Breast epithelium (tissue), 4 donors: ENCODE measurements at places on chromosomes 12 and 14. TPM values are rescaled to one million over a fixed set of nuclear protein-coding genes. Genes with fewer than 3 reads are reported as not detected.

GRCh38 chr12:116346741-116347140 lies 69.2 kb upstream of the MED13L start:
- H3K36me3 ChIP-seq = no peaks in the 10 kb centered on the region
- no peaks in the 10 kb centered on the region for H3K27me3 ChIP-seq
- H3K4me3 ChIP-seq = no peak overlapping the region

DNA sequence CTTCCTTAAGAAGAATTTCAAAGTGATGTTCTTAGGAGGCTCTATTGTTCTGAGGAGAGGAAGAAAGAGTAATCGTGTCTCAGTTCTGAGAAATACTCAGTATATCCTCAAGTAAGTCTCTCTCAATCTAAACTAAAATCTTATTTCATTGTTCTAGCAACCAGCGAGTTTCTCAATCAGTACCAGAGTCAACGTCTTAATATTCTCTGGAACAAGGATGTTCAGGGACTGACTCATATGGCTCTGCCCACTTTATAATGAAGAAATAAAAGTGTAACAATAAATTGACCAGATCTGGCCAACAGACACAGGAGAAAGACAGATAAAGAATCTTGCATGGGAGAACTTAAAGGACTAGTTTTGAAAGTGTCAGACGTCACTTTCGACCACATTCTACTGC lies 469.8 kb upstream of the FLRT2 start:
- no peak for DNase-seq
- H3K36me3 ChIP-seq = no peaks in the 10 kb centered on the region
- no peak overlapping the region for H3K27ac ChIP-seq
- no peaks in the 10 kb centered on the region for H3K27me3 ChIP-seq
- H3K4me3 ChIP-seq = no peak overlapping the region

DNA sequence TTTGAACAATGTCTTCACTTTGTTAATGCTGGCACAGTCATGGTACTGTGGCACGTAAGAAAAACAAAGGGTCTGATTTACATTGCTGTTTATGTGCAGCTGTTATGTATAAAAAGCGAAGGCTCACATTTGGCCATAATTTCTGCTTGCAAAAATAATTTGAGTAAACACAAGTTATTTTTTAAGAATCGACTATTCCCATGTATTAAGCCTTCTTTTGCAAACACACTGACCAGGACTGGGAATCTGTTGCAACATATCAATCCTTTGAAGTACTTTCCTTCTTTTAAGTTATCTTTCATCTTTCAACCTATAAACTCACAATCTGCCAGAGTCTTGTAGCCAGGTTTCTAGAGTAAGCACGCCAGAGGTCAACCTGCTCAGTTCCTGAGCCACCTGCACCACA lies 145.4 kb upstream of the BMP4 start:
- H3K27ac ChIP-seq = no peak overlapping the region
- no peaks in the 10 kb centered on the region for H3K36me3 ChIP-seq
- H3K4me3 ChIP-seq = no peak overlapping the region
- no peak for DNase-seq

ARMH4 gene
- 3.9 TPM for total RNA-seq
